Sciatic nerve (tissue), 2 donors: ENCODE measurements at places on chromosomes 5 and 9. TPM values are rescaled to one million over a fixed set of nuclear protein-coding genes. Genes with fewer than 3 reads are reported as not detected.

Gene LOX
- 25.3 TPM for total RNA-seq

Gene SMC2
- total RNA-seq: 9.5 TPM

Gene POC5
- 11.7 TPM for total RNA-seq

Gene DENND1A
- 26.1 TPM for total RNA-seq
